ENCODE measurements at places on chromosomes 12 and 14.

DNA sequence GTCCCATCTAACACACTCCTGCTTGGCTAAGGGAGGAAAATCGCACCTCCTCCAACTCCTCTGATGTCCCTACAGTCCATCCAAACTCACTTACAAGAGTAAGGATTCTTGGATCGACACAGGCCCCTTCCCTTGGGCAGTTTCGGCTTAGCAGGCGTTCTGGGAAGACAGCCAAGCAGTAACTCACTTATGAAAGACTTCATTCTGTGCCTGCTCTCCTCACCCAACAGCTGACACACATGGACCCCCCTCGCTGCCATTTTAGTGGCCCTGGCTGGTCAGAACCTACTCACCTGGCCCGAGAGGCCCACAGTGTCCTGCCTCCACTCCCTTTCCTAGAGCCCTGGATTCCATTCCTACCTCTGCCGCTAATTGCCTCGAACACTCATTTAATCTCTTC is 52.3 kb upstream of the BCL2L14 start:
- no peak for DNase-seq

- no peak for DNase-seq
These were observed 21.7 kb upstream of the GPATCH2L start for GRCh38 chr14:76129851-76130576.

DNA sequence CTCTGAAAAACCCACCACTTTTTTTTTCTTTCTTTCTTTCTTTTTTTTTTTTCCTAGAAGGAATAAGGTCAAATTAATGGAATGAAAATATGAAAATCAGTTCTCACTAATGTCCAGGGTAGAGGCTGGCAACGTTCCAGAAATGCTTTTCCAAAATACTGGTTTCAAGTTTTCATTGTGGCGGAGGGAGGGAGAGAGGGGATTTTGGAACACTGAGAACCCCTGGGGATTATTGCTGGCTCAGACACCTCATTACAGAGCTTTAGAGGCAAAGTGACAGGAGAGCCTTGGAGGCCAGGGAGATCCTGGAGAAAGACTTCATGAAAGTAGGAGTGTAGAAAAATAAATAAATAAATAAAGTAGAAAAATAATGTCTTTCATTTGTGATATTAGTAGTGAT is 45.4 kb downstream of the ALX1 start:
- DNase-seq, result no peak

GRCh38 chr14:22928237-22929103 is 706 bp downstream of the PRMT5 start:
- no peak for DNase-seq

DNA sequence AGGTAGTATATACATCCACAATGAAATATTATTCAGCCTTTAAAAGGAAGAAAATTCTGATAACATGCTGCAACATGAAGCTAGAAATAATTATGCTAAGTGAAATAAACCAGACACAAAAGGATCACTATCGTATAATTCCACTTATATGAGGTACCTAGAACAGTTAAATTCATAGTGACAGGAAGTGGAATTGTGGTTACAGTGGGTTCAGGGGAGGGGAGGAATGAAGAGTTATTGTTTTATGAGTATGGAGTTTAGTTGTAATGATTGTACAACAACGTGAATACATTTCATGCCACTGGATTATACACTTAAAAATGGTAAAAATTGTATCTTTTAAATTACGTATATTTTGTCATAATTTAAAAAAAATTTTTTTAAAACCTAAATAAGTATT is 21.0 kb downstream of the EEA1 start:
- no peak for DNase-seq

DNA sequence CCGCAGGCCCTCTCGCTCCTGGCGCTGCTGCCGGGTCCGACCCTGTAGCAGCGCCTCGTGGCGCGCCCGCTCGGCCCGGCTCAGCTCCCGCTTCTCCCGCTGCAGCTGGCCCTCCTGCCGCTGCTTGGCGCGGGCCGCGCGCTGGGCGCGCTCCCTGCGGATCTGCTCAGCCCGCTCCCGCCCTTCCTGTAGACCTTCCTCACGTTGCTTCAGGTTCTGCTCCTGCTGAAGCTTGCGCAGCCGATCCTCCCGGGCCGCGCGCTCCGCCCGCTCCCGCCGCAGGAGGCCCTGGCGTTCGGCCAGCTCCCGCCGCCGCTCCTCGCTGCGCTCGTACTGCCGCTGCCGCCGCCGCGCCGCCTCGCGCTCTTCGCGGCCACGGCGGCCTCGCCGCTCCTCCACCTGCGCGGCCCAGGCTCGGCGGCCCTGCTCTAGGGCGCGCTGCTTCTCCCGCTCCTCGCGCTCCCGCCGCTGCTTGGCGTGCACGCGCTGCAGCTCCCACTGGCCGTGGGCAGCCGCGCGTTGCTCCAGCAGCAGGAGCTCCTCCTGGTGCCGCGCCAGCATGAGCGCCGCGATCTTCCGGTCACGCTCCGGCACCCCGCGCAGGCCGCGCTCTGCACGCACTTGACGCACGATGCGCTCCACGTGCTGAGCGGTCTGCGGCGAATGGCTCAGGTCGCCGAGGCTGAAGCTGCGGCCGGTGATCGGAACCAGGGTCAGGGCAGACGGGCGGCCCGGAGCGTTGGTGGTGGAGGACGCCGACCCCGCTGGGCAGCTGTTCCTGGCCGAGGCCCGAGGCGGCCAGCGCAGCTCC is 2.4 kb downstream of the CCDC177 start:
- no peak for DNase-seq

- DNase-seq, result peak; percentile 39
These were observed 20.1 kb downstream of the TPCN1 start for GRCh38 chr12:113241191-113242025.

- no peak for DNase-seq
These were observed 42.8 kb upstream of the CMKLR1 start for GRCh38 chr12:108381787-108382436.

DNA sequence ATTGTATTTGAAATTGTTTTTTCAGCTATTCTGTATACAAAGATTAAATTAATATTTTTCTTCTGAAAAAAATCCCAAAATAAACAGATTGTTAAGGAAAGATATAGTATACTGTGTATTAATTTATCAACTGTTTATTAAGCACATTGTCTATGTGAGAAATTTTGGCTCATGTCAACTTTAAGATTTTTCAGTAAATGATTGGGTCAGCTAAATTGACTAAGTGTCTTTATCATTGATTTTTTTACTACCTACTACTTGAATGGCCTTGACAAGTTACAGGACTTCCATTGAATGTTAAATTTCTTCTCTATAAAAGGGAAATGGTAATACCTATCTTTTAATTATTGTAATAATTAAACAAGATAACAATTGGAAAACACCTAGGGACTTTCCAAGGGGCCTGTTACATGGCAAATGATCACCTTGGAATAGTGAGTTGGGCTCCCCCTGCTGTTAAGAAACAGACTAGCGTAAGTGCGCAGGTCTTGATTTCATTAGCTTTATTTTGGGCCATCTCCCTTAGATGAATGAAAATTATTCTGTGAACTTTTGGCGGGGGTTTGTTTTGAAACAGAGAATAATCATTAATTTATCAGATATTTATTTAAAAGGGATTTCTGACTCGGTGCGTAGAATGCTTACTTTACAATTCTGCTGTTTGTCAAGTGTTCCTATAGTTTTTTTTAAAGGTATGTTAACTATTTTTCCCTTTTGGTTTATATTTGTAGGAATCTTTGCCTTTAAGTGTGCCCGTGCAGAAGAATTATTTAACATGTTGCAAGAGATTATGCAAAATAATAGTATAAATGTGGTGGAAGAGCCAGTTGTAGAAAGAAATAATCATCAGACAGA is 14.5 kb upstream of the CCT2 start:
- DNase-seq, result peak; percentile 38

DNA sequence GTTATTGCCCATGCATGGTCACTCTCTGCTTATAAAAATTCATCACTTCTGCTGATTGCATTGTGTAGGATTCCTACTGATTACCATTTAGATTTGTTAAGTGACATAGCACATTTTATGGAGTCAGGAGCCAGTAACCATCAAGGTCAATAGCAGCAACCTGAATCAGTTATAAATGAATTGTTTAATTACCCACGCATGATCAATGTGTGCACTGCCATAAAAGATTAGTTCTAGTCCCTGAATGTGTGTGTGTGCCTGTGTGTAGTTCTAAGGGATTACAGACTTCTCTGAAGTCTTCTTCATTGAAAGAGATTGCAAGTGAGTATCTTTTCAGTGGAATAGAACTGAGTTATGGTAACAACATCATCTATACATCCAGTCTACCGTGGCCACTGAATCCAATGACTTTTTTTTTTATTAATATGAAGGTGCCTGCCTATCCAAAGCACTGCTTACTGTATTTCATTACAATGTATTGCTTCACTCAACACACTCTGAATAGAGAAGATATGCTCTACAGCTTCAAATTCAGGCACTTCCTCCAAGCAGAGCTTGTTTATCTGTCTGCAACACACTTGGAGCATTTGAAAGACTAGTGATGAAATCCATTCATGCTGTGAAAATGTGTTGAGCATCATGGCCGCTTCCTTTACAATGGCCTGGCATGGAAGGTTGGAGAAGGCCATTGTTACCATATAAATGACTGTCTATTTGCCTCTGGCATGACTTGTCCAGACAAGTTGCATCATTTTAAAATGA is 381.7 kb downstream of the DIO2 start:
- no peak for DNase-seq

GRCh38 chr14:66606826-66607225 is 98.9 kb downstream of the GPHN start:
- no peak for DNase-seq

DNA sequence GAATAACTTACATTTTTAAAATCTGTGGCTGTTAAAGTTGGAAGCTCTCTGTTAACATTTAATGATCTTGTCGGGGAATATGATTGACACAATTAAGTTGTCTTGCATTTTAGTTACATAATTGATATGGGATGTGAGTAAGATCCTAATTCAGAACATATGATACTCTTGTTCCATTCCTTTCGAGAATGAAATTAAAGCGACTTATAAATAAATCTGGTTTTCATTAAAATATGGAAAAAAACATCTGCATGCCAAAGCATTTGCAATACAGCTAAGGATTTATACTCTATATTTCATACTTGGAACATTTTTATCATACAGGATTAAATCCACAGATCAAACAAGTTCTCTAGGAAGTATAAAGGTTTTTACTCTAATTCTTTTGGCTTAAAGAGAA is 52.0 kb downstream of the SLC38A6 start:
- no peak for DNase-seq

- DNase-seq, result peak; percentile 57
These were observed 890 bp upstream of the KIF26A start for GRCh38 chr14:104137297-104138097.

- DNase-seq, result no peak
These were observed 1.2 kb upstream of the IRAK3 start for GRCh38 chr12:66187821-66188220.

DNA sequence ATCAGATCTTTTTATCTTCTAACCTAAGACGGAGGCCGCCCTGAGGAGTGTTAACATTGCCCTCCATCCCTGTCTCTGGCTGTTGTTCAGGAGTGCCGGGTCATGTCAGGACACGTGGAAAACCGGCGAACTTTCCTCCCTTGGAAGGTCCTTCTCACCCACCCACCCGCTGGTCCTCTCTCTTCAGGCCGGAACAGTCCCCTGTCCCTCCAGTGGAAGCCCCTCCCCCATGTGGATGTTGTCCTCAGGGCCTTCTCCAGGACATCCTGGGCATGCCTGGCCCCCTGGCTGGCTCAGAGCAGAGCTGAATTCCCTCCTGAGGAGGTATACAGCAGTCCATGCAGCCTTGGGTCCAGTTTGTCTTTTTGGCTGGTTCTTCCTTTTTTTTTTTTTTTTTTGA is 20.3 kb upstream of the ITPK1 start:
- no peak for DNase-seq

DNA sequence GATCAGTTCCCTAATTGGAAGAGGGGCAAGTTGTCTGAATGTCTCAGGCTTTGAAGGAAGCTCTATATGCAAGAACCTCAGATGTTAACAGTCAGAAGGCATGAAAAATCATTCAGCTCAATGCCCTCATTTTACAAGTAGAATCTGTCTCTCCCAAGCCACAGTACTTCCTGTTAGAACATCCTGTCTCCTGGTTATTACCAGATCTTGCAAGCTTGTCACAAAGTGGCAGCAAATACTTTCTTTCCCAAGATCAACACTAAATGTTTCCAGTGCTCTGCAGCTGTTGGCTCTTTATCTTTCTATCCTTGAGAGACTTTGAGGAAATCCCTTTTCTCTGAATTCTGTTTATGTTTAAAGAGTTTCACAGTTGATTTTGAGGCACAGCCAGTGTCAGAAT is 235.5 kb downstream of the AKAP6 start:
- no peak for DNase-seq

- DNase-seq, result no peak
These were observed 1.2 kb upstream of the MED13L start for GRCh38 chr12:116278667-116279066.

DNA sequence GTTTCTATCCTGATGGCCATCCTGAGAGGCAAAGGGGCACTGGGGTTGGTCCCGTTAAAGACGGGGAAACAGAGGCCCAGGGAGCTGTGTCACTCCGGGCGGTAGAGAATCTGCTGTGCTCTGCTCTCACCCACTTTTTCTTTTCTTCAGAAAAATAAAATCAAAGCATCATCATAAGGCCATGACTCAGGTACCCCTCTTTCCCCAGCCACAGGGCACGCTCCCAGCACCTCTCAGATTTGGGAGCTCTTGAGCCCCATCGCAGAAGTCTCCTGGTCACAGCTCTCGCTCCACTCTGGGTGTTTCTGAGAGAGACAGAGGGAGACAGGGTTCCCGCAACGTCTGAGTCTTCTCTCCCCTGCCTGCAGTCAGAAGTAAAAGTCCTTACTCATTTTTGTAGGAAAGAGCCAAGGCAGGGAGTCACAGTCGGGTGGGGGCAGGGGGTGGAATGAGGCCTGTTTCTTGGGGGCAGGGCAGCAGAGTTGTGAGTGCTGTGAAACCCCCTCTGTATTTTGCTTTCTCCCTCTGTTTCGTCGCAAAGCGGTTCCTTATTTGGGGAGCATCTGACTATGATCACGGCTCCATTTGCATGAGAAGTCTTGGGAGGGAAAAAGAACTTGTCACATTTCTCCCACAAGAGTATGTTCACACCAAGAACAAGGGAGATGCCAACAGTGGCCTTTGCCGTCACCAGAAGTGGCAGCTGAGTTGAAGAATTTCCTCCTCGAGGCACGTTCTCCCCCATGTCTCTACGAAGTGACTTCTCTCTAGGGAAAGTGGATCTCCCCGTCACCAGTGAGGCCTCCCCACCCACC is 139.0 kb downstream of the BCL11B start:
- DNase-seq, result no peak

- no peak for DNase-seq
These were observed 215.2 kb downstream of the RASSF9 start for GRCh38 chr12:85621041-85621440.

DNA sequence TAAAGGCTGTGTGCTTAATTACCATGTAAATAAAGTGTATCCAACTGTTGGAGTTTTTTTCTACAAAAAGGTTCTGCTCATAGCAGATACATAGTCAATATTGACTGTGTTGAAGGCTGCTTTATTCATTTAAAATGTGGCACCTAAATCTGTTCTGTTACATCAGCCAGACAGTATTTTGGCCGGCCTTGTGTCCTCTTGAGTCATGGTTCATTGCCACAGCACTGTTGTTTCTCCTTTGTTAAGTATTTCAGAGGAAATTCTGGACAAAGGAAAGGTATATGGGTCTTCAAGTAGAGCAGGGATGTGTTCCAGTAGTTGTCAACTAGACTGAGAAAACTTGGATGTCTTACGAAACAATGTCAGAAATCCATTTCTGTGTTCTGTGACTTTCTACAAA is 95.5 kb downstream of the SLC38A6 start:
- DNase-seq, result no peak
